ENCODE measurements at places on chromosomes 3 and 15.

DNA sequence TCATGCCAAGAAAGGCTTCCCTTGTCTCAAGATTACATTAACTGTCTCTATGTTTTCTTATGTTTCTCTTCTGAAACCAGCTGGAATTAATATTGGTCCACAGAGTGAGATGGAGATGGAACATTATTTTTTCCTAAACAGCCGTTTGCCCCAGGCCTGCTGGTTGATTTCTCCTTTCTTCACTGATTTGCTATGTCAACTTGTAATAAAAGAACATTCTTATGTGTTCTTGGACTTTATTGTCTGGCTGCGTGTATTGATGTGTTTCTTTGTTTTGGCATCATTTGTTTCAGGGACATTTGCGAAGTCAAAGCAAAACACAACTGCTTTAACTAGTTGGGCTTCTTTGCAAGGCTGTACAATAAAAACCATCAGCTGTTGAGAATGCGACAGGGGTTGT is 168.5 kb downstream of the FAM43A start:
- DNase-seq: no peak

DNA sequence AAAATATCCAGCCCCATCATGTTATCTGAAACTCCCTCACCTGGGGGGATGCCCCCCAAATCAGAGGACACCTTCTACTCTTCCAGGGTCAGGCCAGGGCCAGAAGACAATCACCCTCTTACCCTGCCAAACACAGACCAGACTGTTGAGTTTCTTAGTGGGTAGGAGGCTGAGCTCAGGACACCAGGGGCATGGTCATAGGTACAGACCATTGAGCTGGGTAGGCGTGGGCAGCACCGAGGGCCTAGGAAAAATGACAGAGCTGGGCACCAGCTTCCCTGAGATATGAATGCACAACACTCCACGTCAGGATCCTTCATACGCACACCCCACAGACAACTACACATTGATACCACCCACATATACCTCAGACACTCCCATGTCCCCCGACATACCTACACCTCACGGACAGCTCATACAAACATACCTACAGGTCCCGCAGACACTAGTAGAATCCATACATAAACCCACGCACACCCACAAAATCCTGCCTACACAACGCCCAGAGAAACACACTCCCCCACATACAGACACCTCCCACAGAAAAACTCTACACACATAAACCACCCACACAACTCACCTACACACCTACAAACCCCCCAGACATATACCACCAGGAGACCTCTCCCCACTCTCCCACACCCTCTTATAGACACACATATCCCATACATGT is 11.8 kb downstream of the AP3B2 start:
- no peak for DNase-seq

- DNase-seq: no peak
Measured at GRCh38 chr3:28624084-28624483, 275.5 kb upstream of the AZI2 start.

- no peak for DNase-seq
Measured at GRCh38 chr3:124263168-124263567, 271.2 kb upstream of the ROPN1 start.

DNA sequence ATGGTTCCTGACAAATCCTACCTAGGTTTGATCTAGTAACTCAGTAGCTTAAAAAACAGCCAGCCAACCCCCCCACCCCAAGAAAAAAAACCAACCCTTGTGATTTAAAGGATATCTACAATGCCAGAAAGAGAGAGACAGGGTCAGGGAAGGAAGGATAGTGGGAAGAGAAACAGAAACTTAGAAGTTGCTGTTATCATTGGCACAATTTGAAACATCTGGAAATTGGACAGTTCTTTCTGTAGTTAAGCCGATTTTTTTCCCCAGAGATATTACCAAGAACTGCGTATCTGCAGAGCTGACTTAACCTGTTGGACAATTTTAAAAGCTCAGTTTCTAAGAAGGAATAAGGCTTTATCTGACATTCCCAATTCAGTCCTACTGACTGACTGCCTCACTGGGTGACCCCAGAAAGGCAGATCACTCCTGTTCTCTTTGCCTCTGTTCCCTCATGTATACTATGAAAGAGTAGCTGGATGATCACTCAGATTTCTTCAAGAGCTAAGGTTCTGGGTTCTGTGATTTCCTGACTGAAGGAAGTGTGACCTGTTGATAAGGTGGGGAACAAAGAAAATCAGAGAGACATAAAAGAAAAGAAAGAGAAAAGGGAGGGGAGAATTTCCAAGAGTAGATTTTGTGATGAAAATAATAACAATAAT is 128.3 kb downstream of the MAP2K5 start:
- no peak for DNase-seq

GRCh38 chr3:177468331-177468730 is 271.0 kb upstream of the TBL1XR1 start:
- DNase-seq: no peak

- DNase-seq: no peak
Measured at GRCh38 chr3:73350996-73351395, 273.7 kb downstream of the PDZRN3 start.

GRCh38 chr3:125381314-125381713 is 6.2 kb upstream of the ZNF148 start:
- no peak for DNase-seq

DNA sequence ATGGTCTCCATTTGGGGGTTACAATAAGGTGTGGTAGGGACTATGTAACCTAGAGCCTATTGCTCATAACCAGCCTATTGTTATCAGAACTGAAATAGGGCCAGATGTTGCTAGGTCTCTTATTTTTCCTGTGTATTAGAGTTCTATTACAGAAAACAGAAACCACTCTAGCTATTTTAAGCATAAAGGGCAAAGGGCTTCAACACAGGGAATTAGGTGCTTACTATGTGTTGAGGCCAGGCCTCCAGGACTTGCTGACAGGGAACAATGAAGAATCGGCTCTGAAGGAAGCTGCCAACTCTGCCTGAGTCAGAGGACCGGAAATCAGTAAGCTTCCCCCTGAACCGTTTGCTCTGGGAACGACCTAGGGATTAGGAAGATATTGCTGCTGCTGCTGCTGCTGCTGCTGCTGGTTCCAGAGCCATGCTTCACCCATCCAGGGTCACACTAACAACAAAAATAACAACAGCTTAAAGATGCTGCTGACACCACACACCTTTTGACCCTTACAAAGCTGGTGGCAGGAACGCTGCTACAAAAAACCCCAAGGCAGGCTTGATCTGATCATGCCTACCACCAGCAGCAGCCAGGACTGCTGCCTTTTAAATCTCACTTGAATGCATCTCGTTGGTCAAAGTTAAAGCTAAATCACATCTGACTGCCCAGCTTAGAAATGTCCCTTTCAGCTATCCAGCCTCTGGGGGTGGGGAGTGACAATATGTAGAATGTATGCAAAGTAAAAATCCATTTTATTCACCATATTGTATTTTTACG is 276.9 kb upstream of the IL12A start:
- no peak for DNase-seq

GRCh38 chr3:194485881-194486539 is 792 bp downstream of the ATP13A3 start:
- peak; percentile 21 for DNase-seq

- DNase-seq: no peak
Measured at GRCh38 chr3:127964053-127964452, 49.0 kb downstream of the KBTBD12 start.

DNA sequence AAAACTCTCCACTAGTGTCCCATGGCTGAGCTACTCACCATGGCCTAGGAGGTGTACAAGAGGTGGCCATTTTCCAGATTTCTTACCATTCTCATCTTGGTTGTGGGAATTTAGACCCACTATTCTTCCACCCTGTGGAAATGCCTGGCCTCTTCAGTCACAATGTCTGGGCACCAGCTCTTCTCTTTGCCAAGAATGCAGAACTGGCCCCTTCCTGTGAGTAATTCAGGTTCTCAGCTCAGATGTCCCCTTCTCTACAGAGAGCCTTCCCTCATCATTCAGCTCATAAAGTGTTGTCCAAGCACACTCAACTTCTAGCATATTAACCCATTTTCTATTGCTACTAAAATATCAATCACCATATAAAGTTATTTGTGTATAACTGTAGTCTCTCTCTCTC is 575.5 kb upstream of the KCNMB2 start:
- no peak for DNase-seq

DNA sequence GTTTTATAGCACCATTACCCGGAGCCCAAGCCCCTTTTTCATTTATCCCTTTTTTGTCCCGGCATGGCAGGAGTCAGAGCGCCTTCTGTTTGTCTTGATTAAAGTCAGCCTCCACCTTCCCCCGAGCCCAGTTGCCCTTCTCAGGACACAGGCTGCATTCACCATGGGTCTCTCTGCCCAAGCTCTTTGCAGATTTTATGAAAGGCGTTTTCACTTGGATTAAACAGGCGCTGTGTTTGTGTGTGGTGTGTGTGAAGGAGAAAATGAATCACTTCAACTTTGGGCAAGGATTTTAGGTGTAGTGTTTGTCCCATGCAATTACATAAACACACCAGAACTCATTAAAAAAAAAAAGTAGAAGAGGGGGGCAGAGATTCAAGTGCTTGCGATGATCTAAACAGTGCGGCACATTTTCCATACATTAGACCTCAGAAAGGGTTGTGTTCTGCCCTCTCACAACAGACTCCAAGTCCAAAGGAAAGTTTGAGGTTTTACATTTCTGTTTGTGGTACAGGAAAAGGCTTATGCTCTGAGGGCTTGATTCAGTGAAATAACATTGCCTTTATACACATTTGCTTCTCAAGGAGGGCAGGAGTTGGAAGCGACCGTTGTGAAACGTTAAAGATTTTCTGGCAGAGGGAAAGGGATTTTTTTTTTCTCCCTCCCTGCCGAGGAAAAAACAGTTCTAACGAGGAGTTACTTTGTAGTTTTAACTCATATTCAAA is 14.5 kb upstream of the IL16 start:
- no peak for DNase-seq

DNA sequence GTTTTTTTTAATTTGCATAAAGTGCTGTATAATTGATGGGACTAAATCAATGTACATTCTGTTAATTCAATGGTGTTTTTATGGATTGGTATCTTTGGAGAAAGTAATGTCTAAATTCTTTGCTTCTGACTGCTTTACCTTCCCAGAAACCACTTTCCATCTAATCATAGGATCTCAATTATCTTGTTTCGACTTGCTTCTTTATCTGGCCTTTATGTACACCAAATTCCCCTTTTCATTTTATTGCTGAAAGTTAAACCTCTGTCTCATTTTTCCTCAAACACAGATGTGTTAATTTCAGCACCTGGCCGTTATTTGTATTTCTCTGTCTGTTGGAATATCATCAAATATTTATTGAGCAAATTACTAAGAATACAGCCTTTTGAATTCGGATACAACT is 287.3 kb upstream of the GBE1 start:
- DNase-seq: no peak

- no peak for DNase-seq
Measured at GRCh38 chr3:153219146-153219545, 57.1 kb downstream of the RAP2B start.

DNA sequence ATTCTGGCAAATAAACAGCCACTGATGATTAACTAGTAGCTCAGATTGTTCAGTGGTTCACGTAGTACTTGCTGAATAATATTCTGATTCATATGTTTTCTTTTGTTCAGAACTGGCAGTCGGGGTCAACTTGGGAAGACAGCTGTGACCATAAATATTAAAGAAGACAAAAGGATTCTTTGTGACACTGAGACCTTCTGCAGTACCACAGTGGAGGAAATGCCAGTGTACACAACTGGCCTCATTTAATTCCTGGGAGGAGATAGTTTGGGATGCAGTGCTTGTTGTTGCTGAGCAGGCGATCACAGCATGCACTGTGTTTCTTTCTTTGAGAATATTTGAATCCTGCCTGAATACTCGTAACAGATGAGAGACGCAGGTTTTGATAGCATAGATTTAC is 26.7 kb upstream of the MCF2L2 start:
- DNase-seq: no peak

- DNase-seq: no peak
Measured at GRCh38 chr3:139309061-139309591, 34.7 kb upstream of the MRPS22 start.

- DNase-seq: no peak
Measured at GRCh38 chr3:86960550-86960949, 30.4 kb downstream of the VGLL3 start.

- DNase-seq: no peak
Measured at GRCh38 chr3:11581237-11582190, 62.2 kb downstream of the VGLL4 start.

DNA sequence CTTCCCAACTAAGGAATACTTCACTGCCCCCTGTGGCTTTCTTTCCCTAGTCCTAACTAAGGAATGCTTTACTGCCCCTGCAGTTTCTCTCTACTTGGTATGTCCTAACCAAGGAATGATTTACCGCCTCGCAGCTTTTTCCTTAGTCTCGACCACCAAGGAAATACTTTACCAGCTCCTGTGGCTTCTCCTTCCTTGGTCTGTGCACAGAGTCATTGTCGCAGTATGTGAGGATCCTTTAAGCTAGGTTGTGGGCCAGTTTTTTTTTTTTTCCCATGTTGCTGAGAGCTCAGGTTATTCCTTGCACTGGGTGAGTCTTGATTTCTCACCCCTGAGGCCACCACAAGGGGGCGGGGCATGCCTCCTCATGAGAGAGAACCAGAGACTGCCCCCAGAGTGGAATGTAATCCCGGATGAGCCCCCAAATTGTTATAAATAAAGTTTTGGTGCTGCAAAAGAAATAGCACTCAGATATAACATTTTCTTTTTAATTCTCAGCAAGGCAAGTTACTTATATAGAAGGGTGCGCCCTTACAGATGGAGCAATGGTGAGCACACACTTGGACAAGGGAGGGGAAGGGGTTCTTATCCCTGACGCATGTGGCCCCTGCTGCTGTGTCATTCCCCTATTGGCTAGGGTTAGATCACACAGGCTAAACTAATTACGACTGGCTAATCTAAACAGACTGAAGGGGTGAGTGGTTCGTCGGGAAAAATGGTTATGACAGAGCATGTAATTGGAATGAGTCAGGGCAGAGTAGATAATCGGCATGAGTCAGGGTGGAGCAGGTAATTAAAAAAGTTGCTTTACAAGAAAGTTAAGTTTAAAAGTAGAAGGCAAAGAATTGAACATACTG is 27.0 kb downstream of the NDUFB4 start:
- DNase-seq: no peak

All from stimulated activated CD4-positive, alpha-beta T cell treated with anti-CD3 and anti-CD28 coated beads, Interleukin-2, amount 100 ng/mL, for 48 hours (primary cell).